ENCODE measurements at places on chromosomes 5 and 9.
A peak's percentile ranks its signal among the peaks of the same experiment; 100 is the strongest.

DNA sequence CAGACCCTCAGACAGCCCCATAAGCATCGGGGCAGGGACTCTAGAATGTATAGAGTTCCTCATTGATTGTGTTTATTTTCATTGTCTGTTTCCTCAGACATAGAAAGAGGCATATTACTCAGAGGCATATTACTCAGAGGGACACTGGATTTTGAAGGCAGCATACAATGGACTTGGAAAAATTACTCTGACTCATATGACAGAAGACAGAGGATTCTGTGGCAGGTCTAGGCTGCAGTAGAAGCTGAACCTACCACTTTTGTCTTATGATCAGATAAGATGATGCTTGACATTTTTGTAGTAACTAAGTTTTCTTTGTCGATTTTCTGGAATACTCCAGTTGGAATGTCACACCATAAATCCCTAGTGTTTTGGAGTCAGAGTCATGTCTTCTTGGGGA is 105.2 kb downstream of the ST8SIA4 start:
- DNase-seq: no peak

GRCh38 chr5:178793151-178793550 is 62.7 kb upstream of the ZNF354A start:
- DNase-seq: no peak

- no peak for DNase-seq
These were observed 1187.1 kb downstream of the CDH9 start for GRCh38 chr5:25851301-25851700.

DNA sequence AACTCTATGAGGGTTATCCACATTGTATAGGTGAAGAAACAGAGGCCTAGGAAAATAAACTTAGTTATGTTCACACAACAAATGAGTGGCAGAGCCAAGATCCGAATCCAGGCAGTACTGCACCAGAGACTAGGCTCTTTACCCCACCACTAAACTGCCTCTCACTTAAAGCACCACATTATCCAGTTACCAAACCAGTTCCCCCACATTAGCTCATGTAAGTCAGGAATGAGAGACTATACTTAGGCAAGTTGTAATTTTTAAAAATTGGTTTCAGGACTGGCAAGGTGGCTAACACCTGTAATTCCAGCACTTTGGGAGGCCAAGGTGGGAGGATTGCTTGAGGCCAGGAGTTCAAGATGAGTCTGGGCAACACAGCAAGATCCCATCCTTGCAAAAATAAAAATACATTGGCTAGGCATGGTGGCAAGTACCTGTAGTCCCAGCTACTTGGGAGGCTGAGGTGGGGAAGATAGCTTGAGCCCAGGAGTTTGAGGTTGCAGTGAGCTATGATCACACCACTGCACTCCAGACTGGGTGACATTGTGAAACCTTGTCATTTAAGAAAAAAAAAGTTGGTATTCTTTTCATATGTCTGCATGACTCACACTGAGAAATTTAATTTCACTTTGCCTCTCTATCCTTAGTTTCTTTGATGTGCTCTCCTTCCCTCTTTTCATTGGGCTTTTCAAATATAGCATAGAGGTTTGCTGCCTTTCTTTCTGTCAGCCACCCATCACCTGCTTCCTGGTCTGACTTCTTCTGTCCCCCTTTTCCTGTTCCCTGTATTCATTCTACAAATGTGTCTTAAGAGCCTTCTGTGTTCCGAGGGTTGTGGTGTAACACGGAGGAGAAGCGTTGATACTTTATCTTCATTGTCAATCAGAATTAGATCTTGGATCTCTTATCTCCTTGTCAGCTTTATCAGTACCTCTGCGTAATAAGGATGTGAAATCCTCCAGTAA is 64.7 kb downstream of the ERMP1 start:
- no peak for DNase-seq

- no peak for DNase-seq
These were observed 7.8 kb downstream of the HSPA4 start for GRCh38 chr5:133059621-133060020.

DNA sequence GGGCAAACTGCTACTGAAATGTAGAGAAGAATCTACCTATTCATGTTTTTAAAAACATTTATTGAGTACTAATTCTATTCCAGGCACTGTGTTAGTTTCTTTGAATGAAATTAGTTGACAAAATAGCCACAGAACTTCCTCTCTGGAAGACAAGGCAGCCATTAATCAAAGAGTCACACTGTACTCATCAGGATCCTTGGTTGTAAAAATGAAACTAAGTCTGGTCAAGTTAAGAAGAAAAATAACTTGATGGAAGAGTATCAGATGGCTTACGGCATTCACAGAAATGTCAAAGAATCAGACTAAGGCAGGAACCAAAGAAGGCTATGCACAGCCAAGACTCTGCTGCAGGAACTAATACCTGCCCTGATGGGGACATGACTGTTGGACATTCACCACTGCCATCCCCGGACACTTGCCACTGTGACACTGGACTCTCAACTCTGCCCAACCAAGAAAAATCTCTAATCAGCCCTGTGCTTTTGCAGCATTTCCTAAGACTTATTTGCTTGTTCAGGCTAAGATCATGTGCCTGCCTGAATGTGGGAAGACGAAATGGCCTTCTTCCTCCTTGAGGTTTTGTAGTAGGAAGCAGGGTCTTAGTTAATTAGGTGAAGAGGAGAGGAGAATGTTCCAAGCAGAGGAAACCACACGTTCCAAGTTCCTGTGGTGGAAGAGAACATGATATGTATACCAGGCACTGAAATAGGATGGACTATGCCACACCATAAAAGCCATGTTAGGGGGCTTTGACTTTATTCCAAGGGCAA is 23.3 kb upstream of the NDUFB6 start:
- DNase-seq: no peak

GRCh38 chr9:123175854-123176629 is 92.3 kb downstream of the STRBP start:
- no peak for DNase-seq

DNA sequence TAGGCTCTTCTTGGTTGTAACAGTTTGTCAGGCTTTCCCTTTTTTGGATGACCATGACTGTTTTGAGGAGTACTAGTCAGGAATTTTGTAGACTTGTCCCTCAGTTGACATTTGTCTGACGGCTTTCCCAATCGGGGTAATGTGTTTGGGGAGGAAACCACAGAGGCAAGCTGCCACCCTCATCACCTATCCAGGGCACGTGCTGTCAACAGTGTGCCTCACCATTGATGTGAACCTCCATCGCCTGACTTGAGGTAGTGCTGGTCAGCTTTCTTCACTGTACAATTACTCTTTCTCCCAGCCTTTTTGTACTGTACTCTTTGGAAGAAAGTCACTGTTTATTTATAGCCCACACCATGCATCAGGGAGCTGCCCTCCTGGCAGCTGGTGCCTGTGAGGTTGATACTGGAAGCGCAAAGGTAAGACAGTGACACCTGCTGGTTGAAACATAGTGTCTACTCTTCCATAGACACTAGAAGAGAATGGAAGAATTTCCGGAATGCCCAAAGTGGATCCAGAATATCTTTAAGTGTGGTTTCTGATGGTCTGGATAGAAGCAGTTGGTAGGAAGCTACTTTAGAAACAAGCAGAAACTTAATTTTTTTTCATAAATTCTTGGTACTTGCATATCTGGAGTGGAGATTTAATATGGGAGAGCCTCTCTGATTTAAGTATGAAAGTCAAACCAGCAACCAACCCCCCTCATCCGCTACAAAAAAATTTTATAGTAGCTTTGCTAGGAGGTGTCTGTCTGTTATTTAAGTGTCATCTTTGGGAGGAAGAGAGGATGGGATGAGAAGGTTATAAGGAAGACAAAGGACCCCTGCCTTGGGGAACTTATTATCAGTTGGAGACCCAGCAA is 69.3 kb downstream of the SNX30 start:
- DNase-seq: peak; percentile 77

GRCh38 chr5:97478483-97478882 is 295.4 kb upstream of the RIOK2 start:
- no peak for DNase-seq

GRCh38 chr5:60163762-60164161 is 270.2 kb upstream of the PDE4D start:
- no peak for DNase-seq

- DNase-seq: no peak
These were observed 48.7 kb downstream of the KIAA1958 start for GRCh38 chr9:112535301-112535700.

GRCh38 chr5:158086856-158087255 is 227.9 kb upstream of the CLINT1 start:
- no peak for DNase-seq

GRCh38 chr5:181039471-181039870 is 595 bp upstream of the BTNL9 start:
- DNase-seq: no peak

DNA sequence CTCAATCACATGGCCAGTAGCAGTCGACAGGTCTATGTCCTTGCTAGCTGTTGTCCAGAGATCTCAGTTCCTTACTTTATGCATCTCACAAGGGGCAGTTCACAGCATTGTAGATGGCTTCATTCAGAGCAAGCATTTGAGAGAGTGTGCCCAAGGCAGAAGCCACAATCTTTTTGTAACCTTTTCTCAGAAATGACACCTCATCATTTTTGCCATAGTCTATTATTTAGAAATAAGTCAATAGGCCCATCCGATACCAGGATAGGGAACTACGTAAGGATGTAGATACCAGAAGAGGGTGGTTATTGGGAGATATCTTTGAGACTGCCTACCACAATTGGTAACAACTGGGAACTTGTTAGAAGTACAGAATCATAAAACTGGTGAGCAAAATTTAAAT is 37.1 kb downstream of the LURAP1L start:
- no peak for DNase-seq

DNA sequence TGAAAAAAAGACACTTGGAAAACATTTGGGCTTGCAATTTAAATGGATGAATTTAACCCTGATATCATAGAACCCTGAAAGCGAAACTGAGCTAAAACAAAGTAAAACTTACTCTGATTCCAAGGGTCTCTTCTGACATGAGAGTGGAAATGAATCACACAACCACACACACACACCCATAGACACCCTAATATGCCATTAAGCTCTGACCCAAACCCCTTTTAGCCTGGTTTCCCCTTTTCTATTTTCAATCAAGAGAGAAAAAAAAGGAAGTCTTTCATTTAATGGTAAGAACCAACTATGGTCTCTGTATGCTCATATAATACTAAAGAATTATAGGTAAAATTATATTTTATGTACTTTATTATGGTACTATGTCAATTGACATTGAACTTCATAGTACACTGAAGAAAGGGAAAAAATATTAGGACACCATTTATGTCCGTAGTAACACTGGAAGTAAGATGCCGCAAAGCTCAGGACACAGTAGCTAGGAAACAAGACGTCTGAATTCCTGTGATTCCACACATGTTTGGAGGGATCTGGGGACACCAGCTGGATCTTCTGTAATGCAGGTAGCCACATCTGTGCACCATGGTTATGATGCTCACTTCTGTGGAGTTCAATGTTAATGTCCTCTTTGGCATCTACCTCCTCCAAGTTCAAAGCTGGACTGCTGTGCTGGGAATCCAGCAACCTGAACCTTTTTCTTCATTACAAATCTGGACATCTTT is 95.8 kb downstream of the PCSK1 start:
- DNase-seq: no peak

GRCh38 chr5:25649628-25650265 is 1005.0 kb upstream of the CDH10 start:
- DNase-seq: no peak

DNA sequence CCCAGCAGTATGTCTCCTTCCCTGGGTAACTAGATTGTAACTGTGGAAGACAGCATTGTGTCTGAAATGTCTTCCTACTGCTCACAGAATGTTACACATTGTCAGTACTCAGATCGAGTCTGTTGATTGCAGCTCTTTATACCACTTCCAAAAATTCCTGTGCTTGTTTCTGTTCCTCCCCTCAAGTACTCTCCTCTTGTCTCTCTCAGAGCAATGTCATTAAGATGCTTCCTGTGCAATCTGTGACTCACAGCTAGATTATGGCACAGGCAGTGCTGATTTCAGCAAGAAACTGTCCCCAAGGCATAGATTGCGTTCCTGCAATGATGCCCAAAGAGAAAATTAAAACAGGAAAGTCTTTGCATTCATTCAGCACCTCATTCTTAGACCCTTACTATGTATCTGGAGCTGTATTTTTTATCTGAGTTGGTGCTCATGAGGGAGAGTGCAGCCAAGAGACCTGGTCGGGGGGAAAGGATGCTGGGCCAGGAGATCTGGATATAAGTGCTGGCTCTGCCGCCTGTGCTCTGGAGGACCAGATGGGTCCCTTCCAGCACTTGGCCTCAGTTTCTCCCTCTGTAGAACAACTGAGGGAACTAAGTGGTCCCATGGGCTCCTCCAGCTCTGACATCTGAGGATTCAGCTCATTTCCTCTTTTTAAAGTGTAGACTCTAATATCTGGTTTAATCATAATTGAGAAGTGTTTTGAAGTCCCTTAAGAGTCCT is 40.8 kb upstream of the GNPDA1 start:
- no peak for DNase-seq

GRCh38 chr5:153130296-153130695 is 360.2 kb upstream of the GRIA1 start:
- no peak for DNase-seq

DNA sequence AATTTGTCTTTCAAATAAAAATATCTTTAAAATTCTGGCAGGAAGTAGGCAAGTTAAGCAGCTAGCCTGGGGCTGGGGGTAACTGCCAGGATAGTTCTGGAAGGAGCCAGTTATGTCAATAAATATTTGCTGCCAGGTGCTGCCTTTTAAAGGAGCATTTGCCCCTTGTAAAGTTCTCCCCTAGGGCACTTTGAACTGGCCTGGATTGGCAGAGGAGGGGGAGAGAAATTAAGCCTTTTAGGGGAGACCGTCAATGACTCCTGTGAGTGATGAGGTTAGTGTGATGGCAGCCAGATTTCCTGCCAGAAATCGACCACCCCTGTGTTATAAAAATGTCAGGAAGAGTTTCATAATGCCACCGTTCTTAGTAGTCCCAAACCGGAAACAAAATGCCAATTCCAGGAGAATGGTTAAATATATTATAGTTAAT is 89.8 kb upstream of the ELL2 start:
- no peak for DNase-seq

- no peak for DNase-seq
These were observed 93.8 kb downstream of the TTC39B start for GRCh38 chr9:15213249-15213648.

GRCh38 chr9:81557452-81558090 is 131.8 kb downstream of the TLE1 start:
- DNase-seq: no peak

DNA sequence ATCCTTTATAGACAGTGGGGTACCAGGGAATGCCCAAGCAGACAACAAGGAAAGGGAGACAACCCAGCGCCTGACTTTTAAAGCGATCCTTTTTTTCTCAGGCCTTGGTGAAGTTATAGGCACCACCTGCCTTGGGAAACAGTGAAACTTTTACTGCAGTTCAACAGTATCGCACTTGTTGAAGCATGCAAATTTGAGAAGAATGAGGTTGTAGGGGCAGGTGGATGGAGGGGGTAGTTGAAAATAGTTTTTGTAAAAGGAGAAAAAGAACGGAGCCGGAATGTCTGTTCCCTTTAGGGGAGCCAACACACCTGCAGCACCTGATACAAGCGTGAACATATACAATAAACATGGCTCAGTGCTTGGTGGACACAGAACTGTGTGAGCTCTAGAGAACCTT is 190.2 kb upstream of the NR3C1 start:
- no peak for DNase-seq

GRCh38 chr5:158407824-158408195 is 548.9 kb upstream of the CLINT1 start:
- DNase-seq: no peak
